ENCODE measurements at places on chromosomes 13 and 19.

DNA sequence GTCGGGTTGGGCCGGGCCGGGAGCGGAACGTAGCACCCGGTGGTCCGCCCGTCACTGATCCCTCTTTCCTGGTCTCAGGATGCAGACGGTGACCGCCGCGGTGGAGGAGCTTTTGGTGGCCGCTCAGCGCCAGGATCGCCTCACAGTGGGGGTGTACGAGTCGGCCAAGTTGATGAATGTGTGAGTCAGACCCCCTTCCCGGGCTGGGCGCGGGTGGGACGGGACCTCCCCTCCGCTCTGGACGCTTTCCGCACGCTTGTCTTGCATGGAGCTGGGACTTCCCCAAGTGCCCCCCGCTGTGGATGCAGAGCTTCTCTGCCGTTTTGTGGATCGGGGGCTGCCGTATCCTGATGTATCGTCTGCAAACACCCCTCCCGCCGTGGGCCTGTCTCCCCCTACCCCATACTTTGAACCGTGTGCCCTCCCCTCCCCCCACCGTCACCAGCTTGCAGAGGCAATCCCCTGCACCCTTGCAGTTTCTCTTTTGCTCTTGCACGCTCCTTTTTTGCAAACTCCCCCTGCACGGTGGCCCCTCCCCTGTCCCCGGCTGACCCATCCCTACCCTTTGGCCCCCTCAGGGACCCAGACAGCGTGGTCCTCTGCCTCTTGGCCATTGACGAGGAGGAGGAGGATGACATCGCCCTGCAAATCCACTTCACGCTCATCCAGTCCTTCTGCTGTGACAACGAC lies 669 bp downstream of the GADD45B start:
- no peak for DNase-seq

- DNase-seq = no peak
Measured at GRCh38 chr13:47415048-47415447, 518.2 kb upstream of the HTR2A start.

- no peak for DNase-seq
Measured at GRCh38 chr19:41356984-41357739, 3.4 kb upstream of the TGFB1 start.

- no peak for DNase-seq
Measured at GRCh38 chr19:45824041-45824471, 8.9 kb upstream of the RSPH6A start.

DNA sequence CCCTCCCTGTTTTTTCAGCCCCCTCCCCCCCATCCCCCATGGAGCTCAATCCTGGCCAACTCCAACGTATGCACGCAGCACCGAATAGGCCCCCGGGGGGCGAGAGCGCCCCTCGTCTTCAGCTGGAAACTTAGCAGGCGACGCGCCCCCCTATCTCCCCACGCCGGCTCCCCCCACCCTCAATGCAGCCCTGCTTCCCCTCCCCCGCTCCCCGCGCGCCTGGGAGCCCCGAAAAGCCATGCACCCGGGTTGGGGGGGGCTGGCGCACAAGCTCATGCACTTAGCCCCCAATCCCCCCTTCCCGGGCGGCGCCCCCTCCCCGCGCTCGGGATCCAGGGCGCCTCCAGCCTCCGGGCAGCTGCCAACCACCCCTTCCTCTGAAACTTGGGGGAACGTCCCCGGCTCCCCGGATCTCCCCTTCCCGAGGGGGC lies 508 bp downstream of the ZBTB7A start:
- no peak for DNase-seq

GRCh38 chr13:35789335-35790165 lies 313.1 kb upstream of the MAB21L1 start:
- no peak for DNase-seq

GRCh38 chr13:46748300-46748699 lies 48.7 kb downstream of the ESD start:
- DNase-seq = no peak

DNA sequence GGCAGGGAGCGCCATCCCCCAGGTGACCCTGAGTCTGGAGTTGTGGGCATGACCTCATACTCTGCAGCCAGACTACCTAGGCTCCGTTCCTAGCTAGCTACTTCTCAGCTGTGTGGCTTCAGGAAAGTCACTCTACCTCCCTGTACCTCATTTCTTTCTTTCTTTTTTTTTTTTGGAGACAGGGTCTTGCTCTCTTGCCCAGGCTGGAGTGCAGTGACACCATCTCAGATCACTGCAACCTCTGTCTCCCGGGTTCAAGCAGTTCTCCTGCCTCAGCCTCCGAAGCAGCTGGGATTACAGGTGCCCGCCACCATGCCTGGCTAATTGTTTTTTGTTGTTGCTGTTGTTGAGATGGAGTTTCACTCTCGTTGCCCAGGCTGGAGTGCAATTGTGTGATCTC lies 15.0 kb downstream of the PLIN3 start:
- no peak for DNase-seq

DNA sequence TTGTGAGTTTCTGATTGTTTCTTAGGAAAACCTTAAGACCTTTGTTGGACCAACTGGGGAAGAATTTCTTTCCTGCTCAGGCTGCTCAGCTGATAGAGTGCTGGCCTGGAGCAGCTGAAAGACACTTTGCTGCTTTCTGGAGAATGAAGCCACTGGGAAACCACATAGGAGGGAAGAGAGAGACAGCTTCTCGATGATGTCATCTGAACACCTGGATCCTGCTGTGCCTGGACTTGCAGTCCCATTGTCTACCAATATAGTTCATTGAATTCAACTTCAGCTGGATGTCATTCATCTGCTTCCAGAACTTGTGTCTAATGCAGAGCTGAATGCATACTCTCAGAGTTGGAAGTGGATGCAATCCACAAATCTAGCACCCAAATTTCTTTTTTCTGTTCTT lies 34.3 kb upstream of the TSHZ3 start:
- DNase-seq = no peak

- DNase-seq = no peak
Measured at GRCh38 chr19:15864824-15865223, 33.0 kb downstream of the CYP4F2 start.

DNA sequence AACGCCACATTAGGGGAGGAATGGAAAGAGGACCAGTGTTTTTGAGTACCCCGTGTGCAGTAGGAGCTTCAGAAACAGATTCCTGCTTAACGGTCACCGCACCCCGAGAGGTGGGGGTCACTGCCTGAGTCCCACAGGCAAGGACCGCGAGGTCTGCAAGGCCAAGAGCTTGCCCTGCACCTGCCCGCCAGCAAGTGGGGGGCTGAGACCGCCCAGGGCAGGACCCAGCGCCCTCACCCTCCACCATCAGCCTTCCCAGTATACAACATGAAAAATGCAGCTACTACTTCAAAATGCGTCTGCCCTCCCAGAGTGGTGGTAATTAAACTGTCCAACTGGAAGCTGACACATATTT lies 44.9 kb downstream of the COL4A1 start:
- no peak for DNase-seq

- no peak for DNase-seq
Measured at GRCh38 chr19:15776991-15777970, 10.2 kb upstream of the OR10H5 start.

DNA sequence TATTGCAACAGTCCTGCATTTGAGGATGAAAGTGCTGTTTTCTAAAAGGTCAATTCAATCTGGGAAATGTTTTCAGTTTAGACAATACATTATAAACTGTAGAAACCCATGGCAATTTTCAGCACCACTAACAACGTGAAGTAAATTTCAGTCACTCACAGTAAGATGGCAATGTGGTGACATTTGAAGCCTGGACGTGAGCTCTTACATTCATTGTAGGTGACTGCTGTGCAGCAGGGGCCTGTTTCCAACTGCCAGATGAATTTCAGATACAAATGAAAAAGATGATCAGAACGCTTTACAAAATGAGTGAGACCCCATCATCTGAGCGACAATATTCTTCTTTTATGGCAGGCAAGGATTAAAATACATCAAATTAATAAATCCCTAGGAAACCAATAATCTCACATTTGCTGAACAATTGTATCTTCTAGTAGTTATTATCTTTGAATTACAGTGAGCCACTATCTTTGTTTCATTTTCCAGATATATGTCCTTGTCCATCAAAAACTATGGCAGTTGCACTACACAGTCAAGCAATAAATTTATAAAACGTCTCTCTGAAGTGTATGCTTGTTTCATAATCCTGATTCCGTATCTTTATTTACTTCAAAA lies 1816.8 kb downstream of the OLFM4 start:
- no peak for DNase-seq
